ENCODE measurements at places on chromosomes 7 and 10.

- peak; percentile 38 for DNase-seq
Observed at GRCh38 chr10:81873231-81873931, 1.6 kb upstream of the NRG3 start.

DNA sequence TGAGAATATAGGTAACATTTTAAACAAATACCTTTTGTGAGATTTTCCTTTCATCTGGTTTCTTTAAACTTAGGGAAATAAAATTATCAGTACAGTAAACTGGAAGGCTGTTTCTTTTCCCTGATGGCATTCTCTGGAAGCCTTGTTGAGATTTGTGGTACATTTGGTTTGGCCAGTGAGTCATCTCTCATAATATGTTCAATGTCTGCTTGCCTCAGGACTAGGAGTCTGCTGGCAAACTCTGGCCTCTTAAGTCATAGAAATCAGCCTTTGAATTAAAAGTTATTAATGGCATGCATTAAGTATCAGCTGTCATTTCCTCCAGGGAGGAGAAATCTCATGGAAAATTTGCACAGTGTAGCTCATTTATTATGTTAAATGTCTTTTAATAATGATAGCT, 316.6 kb upstream of the KIAA1217 start:
- DNase-seq, result no peak

DNA sequence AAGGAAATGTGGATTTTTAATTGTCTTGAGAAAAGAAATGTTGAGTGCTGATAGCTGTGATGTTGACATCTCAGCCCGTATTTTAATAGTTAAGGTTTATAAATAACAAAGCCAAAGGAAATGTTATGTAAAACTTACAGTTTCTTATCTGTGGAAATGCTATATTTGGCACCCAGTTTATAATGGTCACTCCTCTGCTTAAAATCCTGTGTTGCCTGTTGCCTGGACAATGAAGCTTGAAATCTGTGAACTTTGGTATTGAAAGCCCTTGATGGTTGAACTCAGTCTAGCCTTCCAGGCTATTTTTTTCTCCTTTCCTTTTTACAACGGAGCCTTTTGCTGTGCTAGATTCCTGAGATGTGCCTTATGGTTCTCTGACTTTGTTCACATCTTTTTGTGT, 46.5 kb downstream of the MCU start:
- no peak for DNase-seq

DNA sequence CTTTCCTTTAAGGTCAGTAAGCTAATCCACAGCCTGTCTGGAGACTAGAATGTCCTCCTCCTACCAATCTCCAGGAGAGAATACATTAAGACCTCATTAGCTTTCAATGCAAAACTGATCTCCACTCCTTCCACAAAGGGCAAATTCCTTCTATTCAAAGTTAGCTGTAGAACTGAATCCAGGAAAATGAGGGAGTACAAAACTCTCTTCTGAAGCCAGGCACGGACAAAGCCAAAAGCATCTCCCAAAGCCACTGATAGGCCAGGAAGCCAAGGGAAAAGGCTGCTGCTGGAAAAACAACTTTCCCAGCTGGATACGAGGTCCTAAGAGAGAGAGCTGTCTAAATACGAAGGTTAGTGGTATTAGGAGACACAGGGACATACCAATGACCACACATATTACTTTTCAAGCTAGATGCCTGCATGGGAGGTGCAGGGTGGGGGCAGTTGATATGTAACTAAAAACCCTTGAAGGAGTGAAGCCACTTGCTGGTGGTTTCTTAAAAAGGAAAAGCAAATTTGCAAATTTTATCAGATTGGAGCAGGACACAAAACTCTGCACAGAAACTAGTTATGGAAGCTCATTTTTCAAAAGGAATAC, 43.6 kb downstream of the MKX start:
- no peak for DNase-seq

GRCh38 chr10:78472551-78472890, 438.9 kb downstream of the RPS24 start:
- DNase-seq, result no peak

DNA sequence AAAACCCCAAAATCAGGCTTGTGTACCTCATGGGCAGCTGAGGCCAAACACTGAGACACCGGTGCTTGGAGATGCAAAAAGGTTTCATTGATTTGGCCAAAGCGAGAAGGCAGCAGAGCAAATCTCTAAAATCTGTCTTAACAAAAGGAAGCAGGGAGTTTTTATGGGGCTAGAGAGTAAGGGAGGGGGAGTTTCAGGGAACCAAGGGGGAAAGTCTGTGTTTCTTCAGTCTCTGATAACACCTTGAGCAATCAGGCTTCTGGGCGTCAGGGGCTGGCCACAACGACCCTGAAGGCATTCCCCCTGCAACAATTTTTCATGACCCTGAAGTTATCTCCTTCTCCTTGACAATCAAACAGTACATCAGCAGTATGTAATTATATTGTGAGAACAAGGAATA, 2.7 kb upstream of the ZNF786 start:
- DNase-seq, result no peak

- DNase-seq, result no peak
Observed at GRCh38 chr10:127374901-127375300, 174.2 kb upstream of the NPS start.

Measured in T47D (cell line).